Fibroblast of skin of abdomen (primary cell): ENCODE measurements at places on chromosomes 1 and 21.

GRCh38 chr1:3336641-3337630, 117.5 kb upstream of the ARHGEF16 start:
- DNase-seq: no peak

- DNase-seq: no peak
These were observed 25.7 kb downstream of the ANGPTL7 start for GRCh38 chr1:11214698-11215380.

DNA sequence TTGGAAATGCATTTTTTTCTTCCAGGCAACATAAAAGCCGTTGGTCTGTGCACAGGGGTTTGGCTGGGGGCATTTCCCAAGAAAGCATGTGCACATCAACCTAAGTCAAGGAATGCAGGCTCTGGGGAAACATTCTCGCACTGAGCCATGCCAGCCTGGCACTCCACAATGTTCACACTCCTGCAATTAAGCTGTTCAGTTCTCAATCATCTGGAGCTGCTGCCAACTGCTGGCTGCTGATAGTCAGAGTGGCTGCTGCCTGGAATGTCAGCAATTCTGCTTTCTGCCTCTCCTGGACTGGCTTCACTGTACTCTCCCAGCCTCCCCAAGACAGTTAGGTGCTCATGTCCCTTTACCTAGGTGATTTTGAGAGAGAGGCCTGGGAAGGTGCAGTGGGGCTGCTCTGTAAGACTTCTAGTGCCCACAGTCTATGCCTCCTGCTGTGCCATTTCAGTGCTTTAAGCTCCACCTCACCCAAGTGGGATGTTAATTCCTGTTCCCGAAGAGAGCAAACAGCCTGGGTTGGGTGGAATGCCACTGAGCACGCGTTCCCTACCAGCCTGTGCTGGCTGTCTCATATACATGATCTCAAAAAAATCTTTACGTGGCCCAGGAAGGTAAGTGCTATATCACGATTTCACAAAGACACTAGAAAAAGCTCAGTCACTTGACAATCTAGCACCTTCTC, 131.7 kb downstream of the BRINP2 start:
- DNase-seq: peak; percentile 32

DNA sequence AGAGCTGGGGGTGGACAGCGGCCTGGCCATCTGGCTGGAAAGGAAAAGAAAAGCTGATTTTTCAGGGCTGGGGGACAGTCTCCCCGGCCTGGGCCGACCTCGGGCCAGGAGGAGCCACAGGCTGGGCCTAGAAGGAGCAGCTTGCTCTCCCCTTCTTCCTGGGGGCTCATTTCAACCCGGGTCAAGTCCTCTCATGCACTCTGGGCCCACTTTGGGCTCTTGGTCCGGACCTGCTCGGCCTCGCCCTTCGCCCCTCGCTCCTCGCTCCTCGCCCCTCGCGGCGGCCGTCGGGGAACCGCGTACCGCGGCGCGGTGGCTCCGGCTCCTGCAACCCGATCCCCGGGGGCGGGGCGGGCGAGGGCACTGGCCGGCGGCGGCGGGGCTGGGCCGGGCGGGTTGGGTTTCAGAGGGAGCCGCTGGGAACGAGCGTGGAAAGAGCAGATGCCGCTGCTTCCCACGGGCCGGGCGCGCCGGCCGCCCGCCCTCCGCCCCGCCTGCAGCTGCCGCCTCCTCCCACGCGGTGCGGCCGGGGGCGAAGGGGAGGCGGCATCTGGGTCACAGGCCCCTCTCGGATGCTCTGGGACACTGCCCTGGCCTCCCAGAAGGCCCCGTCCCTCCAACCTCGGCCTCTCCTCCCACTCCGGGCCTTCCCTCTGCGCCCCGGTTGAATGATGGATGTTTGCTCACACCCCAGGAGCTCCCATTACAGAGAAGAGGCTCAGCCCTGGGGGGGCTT, 6.6 kb downstream of the HEYL start:
- peak; percentile 21 for DNase-seq

DNA sequence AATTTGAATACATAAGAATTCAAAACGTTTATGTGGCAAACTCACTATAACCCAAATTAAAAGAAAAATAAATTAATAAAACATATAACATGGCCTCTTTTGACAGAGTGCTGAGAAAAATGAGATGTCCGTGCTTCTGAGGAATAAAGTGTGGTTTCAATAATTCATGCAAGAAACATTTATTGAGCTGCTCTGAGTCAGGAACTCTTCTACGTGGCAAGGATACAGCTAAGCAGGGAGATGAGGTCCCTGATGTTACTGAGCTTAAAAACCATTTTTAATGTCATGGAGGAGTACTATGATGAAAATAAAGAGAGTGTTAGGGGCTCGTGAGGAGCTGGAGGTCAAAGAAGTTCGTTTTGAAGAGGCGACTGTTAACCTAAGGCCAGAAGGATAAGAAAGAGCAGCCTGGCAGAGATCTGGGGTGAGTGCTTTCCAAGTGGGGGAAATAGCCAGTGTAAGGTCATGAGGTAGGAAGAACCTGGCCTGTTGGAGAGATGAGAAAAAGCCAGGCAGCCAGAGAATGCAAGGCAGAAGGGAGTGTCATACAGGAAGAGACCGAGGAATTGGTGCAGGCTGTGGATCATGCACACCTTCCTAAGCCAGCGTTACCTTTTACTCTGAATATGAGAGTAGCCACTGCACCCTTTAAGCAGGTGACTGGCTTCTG, 182.2 kb upstream of the DUSP10 start:
- DNase-seq: peak; percentile 71

GRCh38 chr1:61853583-61853982, 111.3 kb downstream of the PATJ start:
- peak; percentile 39 for DNase-seq

- no peak for DNase-seq
These were observed 85.7 kb downstream of the NENF start for GRCh38 chr1:212518188-212519054.

DNA sequence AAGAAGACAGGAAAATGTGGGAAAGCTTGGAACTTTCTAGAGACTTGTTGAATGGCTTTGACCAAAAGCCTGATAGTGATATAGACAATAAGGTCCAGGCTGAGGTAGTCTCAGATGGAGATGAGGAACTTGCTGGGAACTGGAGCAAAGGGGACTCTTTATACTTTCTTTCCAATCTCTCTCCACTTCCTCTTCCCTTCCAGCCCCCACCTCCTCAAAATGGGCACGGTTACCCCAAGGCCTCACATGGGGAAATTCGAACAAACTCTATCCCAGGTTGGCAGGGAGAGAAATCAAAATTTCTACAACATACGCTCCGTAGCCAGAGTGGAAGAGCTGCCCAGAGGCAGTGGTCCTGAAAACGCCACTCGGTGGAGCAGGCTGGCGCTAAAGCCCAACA, 15.2 kb downstream of the PPT1 start:
- no peak for DNase-seq

DNA sequence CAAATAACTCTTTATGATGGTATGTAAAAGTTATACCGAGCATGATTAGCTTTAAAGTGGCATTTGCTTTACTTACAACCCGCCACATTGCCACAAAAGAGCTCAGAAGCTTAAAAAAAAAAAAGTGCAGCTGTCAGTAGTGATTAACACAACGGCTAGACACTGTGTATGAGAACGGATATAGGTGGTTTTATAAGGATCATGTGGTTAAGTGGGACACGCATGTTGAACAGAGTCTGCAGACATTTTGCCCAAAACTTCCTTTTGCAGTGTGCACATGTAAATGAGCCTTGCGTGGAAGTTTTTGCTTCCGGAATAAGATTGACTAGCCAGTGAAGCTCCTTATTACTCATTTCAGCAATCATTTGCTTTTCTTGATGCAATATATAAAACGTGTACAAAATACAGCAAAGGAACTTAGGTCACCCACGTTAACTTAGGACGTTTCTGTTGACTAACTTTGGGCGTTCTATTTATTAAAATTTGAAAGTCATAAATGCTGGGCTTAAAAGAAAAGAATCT, 58.7 kb upstream of the RGS1 start:
- peak; percentile 65 for DNase-seq

DNA sequence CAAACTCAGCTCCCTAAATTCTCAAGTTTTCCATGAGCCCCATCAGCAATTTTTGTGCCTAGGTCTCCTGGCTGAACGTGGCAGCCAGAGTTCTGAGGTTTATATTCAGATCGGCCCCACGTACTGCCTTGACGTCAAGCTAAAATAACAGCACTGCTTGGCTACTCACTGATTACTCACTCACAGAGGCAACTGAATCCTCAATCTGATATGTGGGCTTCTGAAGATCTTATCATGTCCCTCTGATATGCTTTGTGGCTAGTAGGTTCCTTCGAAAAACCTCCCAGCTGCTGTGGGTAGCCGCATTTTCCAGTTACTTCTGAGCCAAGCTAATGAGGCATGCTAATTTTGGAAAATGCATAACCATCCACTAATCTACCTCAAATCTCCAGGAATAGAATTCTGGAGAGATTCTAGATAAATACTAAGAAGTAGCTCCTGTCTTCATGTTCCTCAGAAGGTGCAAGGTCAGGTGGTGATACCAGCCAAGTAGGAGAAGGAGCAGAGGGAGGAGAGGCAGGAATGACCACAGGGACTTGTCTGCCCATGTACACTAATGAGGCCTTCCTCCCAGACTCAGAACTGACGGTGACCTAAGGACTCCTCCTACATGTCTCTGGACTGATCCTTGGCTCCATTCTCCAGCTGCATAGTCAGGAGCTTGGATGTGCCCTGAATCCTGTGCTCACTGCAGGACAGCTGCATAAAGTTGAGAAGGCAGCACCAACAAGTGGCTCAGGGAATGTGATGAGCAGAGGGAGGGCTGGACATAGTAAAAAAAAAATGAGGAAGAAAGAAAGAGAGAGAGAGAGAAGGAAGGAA, 263.7 kb downstream of the TNR start:
- DNase-seq: peak; percentile 2

DNA sequence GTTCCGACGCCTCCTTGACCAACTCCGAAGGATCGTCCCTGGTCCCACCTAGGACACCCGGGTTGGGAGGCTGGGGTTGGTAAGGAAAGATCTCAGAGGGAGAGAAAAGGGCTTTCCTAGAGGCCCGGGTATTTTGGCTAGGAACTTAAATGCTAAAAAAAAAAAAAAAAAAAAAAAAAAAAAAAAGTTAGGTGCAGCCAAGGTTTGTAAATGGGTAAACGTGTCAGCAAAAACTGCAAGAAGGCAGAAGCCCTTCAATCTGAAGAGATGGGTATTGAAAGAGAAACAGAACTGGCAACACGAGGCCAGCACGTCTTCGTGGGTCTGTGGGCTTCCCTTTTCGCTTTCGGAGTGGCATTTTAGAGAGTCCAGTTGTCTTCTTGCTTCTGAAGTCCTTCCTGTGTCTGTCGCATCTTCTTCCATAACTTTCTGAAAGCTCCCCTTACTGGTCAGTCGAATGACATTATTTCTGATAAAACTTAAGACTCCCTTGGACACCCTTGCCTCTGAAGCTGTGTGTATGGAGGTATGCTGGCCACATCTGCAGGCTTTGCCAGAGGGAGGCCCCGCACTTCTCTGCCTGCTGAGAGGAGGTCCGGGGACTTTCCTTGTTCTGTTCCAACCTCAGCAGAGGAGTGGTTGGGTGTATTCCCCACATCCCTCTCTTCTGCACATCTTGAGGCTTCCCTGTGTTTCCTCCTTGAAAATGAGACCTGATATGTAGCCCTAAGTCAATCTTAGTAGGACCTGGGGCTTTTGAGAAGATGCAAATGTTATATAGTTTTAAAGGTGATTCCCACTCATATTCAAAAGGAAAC, 745 bp downstream of the RCSD1 start:
- no peak for DNase-seq

- no peak for DNase-seq
These were observed 60.3 kb downstream of the SLX9 start for GRCh38 chr21:44999972-45000636.

DNA sequence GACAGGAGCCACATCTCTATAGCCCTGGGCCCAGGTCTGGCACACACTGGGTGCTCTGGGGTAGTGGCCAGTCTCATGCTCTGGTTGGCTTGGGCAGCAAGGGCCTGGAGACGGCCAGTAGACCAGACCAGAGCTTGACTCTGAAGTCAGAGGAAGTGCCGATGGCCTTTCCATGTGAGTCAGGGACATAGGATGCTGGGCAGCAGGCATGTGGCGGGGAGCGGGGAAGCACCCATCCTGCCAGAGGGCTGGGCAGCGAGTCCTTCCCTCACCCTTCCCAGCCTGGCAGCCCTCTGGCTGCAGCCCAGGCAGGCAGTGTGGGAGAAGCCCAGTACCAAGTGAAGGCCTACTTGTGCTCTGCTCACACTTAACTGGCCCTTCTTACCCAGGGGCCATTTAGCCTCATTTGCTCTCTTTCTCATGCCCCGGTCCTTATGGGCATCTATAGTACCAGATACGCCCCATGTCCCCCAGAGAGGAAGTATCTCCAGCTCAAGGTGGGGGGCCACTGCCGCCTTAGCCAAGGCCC, 3.3 kb downstream of the GPR153 start:
- no peak for DNase-seq

GRCh38 chr1:118252624-118253023, 67.6 kb upstream of the SPAG17 start:
- no peak for DNase-seq

GRCh38 chr1:93338387-93339146, 7.1 kb upstream of the DR1 start:
- DNase-seq: peak; percentile 93

DNA sequence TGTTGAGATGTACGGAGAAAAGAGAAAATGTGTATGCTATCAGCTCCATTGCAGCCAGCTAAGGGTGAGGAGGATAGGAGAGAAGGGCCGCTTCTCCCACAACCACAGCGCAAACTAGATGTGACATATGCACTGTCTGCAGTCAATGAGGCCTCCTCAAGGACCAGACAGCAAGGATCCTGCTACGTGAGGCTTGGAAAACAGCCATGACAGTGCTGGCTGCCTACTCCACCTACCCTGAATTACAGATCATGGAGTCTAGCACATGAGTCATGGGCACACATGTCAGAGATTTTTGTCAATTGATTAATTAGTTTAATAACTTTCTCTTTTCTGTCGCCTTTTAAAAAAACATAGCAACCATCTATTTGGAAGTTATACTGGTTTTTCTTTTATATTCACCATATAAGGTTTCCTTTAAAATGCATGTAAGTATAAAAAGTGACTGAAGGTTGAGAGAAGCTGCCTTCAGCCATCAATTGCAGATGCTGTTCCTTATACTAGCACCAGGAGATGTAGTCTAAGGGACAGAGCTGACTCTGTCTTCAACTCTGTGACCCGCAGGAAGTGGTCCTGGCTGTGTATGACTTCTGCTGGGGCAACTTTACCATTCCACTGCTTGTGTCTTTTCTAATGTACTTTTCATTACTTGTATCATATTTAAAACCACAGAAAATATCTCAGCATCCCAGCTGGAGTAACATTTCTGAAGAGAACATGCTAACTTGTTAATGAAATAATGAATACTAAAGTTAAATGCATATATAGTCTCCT, 3.1 kb downstream of the VPS26C start:
- DNase-seq: peak; percentile 75

GRCh38 chr1:225816643-225817538, 7.0 kb downstream of the EPHX1 start:
- DNase-seq: no peak

- DNase-seq: peak; percentile 11
These were observed 729 bp upstream of the CDCA8 start for GRCh38 chr1:37691497-37692077.

- peak; percentile 86 for DNase-seq
These were observed 91.2 kb upstream of the NGF start for GRCh38 chr1:115429241-115429640.

- no peak for DNase-seq
These were observed 151.3 kb downstream of the ADGRL4 start for GRCh38 chr1:78855258-78855657.

GRCh38 chr1:217193151-217193550, 437.7 kb downstream of the GPATCH2 start:
- DNase-seq: no peak

GRCh38 chr1:80457409-80457808, 1343.3 kb upstream of the ADGRL2 start:
- peak; percentile 10 for DNase-seq

GRCh38 chr1:113858418-113858817, 13.1 kb downstream of the PTPN22 start:
- no peak for DNase-seq
